ENCODE measurements at places on chromosomes 11 and 22.

DNA sequence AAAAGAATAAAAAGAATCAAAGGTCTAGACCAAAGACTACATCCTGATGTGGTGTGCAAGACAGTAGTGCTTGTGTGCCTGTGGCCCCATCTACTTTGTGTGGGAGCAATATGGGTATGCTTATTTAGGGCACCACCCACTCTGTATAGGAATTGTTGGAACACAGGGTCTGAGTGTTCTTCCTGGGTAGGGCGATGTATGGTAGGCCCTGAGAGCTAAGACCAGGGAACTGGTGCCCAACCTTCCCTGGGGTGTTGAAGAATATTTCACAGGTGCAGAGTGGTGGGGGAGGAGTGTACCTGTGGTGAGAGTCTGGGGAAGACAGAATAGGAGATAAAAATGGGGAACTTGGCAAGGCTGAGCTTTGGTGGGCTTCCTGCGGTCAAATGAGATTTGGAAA, 41.9 kb downstream of the MICAL2 start:
- DNase-seq: no peak

DNA sequence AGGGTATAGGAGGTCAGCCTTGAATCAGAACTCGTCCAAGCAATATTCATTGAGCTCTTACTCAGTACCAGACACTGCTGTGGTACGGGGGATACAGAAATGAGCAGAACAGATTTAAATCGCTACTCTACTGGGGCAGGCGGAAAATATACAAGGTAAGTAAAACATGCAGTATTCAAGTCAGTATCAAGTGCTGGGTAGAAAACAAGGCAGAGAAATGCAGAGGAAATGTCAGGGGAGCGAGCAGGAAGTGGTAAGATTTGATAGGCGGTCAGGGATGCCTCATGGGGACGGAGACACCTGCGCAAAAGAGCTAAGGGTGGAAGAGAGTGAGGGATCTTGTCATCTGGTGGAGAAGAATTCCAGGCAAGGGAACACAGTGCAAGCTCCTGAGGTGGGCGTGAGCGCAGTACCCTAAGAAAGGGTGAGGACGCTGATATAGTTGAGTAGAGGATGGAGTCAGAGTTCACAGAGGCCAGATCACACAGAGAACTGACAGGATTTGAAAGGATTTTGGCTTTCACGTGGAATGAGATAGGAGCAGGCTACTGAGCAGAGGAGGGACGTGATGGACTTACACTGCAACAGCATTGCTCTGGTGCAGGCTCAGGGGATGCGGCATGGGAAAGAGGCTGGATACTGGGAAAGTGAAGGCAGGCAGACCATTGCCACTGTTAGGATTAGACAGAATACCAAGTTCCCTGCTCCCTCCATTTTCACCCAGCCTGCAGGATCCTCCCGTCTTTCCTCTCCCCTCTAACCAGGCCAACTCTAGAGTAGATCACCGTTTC, 35.8 kb downstream of the SC5D start:
- DNase-seq: peak; percentile 44

DNA sequence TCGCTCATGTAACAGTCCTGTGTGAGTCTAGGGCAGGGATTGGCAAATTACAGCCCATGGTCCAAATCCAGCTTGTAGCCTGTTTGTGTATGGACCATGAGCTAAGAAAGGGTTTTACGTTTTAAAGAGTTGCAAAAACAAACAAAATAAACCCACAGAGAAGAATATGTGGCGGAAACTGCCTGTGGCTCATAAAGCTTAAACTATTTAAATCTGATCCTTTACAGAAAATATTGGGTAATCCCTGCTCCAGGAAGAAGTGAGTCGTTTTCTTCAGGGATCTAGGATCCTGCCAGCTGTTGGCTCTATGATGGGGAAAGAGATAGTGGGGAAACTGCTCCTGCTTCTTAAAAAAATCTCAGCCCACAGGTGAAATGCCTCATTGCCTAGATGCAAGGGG, 3.4 kb upstream of the OR6Q1 start:
- no peak for DNase-seq

GRCh38 chr22:27690599-27690998, 111.0 kb downstream of the MN1 start:
- no peak for DNase-seq

- DNase-seq: no peak
Observed at GRCh38 chr22:19387575-19387974, 44.0 kb downstream of the HIRA start.

- DNase-seq: no peak
Observed at GRCh38 chr22:42754658-42755057, 34.0 kb upstream of the A4GALT start.

DNA sequence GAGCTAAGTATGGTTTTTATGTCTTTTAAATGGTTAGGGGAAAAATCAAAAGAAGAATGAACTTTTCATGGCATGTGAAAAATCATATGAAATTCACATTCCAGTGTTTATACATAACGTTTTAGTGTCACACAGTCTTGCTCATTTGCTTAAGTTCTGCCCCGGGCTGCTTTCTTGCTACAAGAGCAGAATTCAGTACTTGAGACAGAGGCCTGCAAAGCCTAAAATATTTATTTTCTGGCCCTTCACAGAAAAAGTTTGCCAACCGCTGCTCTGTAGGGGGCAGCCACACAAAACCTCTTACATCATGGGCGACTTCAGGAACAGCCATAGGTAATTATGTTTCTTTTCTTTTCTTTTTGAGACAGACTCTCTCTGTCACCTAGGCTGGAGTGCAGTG, 1.0 kb upstream of the ATG2A start:
- no peak for DNase-seq

- no peak for DNase-seq
Observed at GRCh38 chr11:18956630-18957029, 17.4 kb upstream of the MRGPRX1 start.

- DNase-seq: no peak
Observed at GRCh38 chr22:20423008-20423905, 14.4 kb downstream of the SCARF2 start.

GRCh38 chr11:88013508-88014065, 161.7 kb downstream of the RAB38 start:
- DNase-seq: no peak

DNA sequence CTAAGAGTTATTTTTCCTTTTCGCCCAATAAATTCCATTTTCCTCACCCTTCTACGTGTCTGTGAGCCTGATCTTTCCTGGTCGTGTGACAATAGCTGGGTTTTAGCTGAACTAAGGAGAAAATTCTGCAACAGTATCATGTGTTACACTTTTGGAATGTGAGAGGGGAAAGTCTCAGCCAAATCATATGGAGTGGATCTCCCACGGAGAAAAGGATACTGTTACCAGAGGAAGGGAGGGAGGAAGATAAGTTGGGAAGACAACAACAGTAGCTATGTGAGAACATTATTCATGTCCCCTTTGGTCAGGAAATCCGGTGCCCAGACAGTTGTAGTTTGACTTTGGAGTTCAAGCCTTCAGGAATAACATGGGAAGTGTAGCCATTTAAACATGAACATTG, 584.0 kb upstream of the RAG2 start:
- no peak for DNase-seq

DNA sequence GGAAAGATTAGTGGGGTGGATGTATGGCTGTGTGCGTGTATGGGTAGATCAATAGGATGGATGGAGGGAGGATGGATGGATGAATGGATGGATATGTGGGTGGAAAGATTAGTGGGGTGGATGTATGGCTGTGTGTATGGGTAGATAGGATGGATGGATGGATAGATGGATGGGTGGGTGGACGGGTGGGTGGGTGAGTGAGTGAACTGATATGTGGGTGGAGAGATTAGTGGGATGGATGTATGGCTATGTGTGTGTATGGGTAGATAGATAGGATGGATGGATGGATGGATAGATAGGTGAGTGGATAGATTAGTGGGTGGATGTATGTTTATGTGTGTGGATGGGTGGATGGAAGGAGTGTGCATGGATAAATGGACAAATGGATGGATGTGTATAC, 87.6 kb upstream of the LDLRAD3 start:
- DNase-seq: no peak

- no peak for DNase-seq
Observed at GRCh38 chr11:116771935-116772334, 852 bp downstream of the BUD13 start.

DNA sequence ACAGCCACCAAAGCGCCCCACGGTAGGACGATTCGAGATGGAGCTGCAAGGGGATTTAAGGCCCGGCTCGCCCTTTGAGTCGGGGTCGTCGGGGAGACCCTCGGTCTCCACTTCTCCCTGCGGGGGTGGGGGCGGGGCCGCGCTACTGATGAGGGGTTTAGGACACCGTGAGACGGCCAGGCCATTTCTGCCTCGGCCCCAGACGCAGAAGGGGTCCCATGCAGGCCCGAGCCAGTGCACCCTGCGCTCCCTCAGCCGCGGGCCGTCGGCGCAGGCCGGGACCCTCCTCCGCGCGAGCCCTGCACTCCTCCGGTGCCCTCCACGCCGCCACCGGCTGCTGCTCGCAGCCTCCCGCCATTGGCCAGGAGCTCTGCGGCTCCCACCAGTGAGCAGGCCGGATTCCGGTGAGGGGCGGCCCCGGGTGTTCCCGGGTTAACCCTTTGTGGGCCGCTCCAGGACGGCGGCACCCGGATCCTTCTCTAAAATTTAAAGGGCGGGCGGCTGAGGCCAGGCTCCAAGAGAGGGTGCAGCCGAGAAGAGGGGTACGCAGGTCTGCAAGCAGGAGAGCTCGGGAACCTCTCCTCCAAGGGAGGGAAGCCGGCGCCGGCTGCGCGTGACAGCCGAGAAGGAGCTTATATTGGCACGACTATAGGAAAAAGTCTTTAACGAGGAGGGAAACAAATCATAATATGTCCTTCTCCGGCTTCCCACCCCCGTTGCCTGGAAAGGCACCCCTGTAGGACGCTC, 18.0 kb downstream of the CREB3L1 start:
- DNase-seq: peak; percentile 84

DNA sequence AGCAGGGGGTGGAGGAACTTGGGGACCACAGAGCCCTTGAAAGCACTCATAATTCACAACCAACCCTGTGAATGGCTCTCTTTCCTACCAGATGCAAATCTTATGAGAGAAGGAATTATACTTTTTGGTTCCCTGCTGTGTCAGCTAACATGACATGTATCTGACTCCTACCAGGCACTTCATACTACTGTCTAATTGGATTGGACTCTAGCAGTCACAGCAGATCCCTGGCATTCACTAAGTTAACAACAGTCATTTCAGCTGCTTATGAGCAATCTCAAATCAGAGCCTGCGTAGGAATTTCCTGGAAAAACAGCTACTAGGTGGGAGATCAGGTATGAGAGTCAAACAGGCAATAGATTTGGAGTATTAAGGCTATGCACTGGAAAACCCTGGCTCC, 11.1 kb upstream of the ENDOD1 start:
- no peak for DNase-seq

DNA sequence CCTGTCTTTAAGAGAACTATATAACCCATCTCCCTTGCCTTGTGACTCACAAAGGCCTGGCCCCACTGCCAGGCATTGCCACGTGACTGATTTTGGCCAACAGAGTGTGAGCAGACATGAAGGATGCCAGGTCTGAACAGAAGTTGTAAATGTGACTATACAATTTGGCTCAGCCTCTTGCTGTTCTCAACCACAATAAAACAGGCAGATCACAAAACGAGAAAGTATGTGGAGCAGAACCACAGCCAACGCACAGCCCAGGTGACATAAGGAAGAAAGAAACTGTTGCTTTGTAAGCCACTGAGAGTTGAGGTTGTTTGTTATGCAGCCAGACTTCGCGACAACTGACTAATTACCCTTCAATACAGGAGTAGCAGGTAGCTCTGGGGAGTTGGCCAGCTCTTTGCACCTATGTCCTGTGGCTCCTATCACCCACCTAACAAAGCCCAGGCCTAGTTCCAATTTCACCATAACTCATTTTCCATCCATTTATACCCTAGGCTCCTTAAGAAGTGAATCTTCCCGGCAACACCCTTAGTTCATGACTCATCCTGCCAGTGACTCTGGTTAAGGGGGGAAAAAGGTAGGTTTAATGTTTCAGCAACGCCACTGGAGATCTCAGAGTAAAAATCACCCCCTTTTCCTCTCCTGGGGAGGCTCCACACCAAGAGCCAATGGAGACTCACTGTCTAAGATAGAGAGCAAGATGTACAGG, 53.7 kb downstream of the GALNT18 start:
- no peak for DNase-seq

DNA sequence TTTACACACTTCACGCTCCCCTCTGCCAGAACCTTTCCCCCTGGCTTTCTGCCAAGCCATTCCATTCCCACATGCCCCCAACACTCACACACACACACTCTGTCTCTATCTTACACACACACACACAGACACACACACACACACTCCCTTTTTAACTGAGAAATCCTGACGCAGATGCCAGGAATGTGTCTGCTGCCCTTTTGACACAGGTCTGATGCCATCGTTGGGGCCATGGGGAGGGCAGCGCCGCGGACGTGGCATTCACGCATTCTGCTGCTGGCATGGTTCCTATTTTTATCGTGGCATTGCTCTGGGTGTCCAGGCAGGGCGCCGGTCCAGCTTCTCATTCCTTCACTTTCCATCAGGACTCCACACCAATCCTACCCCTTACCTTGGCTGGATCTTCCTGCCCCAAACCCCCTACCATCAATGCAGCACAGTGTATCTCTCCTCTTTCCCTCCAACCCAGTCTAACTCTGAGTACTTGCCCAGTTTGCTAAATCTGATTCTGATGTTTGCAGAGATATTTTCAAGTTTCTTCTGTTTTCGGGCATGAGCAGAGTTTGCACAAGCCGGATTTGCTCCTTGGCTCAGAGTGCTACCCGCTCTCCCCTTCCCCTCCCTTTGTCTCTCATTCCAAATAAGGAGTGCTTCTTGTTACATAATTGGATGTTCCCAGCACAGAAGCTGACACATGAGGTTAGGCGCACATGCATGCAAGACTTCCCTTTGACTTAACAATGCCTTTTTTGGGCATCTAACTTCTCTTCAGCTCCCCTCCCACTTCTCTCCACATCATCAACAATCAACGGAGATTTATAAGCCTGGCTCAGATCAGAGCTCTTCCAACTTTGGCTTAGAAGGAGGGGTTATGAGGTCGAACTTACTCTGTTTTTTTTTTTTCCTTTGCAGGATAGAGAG, 18.8 kb downstream of the SNX19 start:
- DNase-seq: no peak

GRCh38 chr11:11558396-11558795, 63.4 kb downstream of the GALNT18 start:
- DNase-seq: no peak

DNA sequence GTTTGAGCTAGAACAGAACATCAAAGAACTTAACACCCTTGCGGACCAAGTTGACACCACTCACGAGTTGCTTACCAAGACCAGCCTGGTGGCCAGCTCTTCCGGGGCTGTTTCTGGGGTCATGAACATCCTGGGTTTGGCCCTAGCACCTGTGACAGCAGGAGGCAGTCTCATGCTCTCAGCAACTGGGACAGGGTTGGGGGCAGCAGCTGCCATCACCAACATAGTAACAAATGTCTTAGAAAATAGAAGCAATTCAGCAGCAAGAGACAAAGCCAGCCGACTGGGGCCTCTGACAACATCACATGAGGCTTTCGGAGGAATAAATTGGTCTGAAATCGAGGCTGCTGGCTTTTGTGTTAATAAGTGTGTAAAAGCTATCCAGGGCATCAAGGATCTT, 8.7 kb downstream of the APOL5 start:
- no peak for DNase-seq
